ENCODE measurements at places on chromosomes 1 and 21.

- DNase-seq: no peak
Measured at GRCh38 chr1:93723733-93724270, 42.2 kb upstream of the BCAR3 start.

DNA sequence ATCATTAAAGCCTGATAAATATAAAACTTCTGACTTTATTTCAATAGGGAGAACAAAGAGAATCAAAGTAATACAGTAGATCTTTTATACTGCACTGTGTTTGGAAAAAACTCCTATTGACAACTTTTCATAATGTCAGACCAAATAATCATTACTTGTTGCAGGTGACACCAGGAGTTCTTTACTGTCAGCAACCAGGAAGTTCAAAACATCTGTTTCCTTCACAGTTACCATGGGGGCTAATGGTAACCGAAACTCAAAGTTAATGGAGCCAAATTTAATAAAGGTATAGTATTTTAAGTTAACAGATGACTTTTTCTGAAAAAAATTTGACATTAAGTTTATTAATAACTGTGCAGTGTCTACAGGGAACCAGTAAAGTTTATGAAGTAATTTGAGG lies 10.6 kb downstream of the EFCAB7 start:
- no peak for DNase-seq

DNA sequence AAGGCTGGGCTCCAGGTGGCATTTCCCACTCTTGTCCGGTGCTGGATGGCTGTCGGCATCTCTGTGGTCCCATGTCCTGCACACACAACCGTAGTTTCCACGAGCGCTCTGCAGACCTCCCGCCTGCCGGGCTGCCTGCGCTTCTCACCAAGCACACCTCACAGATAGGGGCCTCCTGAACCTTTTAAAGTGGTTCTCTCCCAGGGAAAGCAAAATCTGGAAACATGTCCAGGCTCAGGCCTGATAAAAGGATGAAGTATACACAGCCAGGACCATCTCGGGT lies 46.2 kb downstream of the CAPN9 start:
- no peak for DNase-seq

- no peak for DNase-seq
Measured at GRCh38 chr1:98179151-98179773, 258.4 kb upstream of the DPYD start.

DNA sequence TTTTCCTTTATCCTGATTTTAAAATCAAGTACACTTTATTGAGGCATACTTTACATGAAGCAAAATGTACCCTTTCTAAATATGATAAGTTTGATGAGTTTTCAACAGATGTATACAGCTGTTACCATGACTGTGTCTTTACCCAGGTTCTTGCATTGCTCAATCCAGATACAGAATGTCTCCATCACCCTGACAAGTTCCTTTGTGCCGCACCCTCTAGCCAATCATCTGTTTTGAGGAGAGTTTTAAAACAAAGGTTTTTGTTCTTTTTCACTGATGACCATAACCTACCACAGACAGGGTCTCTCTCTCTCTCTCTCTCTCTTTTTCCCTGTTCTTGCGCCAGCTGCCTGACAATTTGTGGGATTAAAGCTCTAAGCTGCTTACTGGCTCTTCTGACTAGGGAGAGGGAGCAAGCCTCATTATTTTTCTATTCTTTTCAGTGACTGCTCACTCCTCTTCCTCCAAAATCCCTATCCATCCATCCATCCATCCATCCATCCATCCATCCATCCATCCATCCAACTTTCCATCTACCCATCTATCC lies 1.2 kb upstream of the KCNE1 start:
- no peak for DNase-seq

GRCh38 chr1:221992427-221992826 lies 250.5 kb upstream of the DUSP10 start:
- DNase-seq: no peak

GRCh38 chr1:114745291-114745690 lies 12.5 kb downstream of the CSDE1 start:
- DNase-seq: no peak

GRCh38 chr1:177126267-177126666 lies 38.2 kb downstream of the ASTN1 start:
- DNase-seq: no peak

- DNase-seq: peak; percentile 32
Measured at GRCh38 chr1:59013276-59013927, 229.6 kb upstream of the JUN start.

DNA sequence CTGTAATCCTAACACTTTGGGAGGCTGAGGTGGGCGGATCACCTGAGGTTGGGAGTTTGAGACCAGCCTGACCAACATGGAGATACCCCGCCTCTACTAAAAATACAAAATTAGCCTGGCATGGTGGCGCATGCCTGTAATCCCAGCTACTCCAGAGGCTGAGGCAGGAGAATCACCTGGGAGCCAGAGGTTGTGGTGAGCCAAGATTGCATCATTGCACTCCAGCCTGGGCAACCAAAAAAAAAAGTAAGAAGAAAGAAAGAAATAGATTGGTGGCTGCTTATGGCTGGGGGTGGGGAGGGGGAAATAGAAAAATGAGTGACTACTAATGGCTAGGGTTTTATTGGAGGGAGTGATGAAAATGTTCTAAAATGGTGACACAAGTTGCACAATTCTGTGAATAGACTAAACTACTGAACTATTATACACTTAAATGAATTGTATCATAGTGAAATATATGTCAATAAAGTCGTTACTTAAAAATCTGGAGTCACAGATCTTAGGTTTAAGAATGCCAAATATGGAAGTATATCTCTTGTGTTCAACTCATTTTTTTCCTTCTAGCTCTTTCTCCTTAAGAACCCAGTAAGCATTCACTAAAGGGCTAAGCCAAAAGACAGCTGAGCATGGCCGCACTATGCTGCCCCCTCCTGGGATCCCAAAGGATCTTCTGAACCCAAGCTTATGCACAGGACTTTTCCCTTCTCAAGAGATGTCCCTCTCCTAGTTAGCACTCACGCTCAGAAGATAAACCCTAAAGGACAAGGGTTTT lies 3.2 kb upstream of the NPL start:
- peak; percentile 42 for DNase-seq

- no peak for DNase-seq
Measured at GRCh38 chr1:53617851-53618499, 121.0 kb downstream of the GLIS1 start.

GRCh38 chr1:228782662-228783417 lies 47.6 kb downstream of the RHOU start:
- DNase-seq: no peak

DNA sequence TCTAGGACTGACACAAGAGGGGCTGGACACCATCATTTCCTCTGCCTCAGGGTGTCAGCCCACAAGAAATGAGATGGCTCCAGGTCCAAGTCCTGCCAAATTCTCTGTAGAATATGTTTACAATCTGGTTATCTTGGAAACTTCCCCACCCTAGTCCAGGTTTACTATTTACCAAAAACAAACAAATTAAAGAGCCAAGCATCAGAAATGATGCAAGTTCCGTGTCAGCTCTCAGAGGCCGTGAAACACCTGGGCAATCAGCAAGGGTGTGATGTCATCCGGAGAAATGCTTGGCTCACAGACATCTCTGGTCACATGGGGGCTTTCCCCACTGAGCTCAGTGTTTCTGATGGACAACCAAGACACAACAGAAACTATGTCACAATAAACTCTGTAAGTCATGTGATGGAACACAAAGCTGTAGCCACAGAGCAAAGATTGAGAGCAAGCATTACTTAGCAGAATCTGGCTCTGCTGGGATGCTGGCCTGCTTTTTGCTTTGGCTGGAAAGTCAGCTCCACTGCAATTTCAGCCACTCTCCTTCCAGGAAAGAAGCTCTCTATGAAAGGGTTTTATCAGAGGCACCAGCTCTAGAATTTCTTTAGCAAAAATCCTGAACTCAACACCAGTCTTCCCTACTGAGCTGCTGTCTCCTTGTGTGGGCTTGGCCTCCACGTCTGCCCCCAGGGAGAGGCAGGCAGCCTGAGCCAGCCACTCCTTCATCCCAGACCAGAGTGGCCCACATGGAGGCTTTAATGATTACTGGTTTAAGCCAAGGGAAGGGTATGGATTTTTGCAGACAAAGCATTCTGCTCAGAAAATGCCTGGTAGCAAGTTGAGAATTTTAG lies 55.9 kb downstream of the NENF start:
- DNase-seq: no peak

DNA sequence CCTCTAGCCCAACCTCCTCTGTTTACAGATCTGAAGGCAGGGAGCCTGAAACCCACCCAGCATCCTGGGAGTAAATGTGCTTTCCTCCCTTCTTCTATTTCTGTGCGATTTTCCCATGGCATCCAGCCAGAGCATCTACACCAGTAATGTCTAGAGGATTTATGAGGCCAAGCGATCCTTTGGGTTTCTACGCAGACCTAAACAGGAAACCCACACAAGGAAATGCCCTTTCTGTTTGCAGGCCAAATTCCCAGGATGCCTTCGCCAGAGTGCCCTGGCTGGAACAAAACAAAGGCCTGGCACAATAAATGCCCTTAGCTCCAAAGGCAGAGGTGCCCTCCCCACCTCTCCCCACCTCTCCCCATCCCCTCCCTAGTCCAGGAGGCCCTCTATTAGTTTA lies 110.5 kb upstream of the CDC42BPA start:
- peak; percentile 77 for DNase-seq

- DNase-seq: no peak
Measured at GRCh38 chr1:173717238-173717637, 2.5 kb downstream of the KLHL20 start.

DNA sequence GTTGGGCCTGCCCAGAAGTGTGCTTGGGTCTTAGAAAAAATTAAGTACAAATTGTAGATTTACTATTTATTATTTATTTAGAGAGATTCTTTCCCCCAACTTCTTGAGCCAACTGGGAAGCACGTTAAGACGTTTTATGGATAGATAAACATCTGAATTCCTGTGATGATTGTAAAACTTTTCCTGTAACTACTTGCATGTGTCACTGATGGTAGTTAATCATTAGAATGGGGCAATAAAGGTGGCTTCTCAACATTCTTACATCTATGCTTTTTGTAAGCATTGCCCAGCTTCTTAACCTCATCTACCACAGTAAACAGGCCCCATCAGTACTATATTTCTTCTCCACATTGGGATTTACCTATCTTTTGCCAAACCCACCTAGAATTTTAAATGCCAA lies 559.8 kb downstream of the LMO4 start:
- peak; percentile 16 for DNase-seq

GRCh38 chr1:81044708-81045107 lies 756.0 kb upstream of the ADGRL2 start:
- DNase-seq: no peak

DNA sequence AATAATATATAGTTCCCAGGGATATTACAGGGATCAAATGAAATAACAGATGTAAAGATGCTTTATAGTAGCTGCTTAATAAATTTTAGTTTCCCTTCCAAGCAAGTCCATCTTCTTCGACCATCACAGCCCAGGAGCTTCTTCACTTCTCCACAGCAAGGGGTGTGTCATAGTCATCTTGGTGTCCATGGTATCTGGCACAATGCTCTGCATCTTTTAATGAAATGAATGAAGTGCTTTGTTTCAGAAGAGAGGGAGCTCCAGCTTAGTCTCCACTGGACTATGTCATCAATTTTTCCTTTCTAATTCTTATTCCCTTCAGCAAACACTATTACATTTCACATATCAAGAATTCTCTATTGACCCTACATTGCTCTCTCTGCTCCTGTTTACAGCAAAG lies 4.9 kb upstream of the MACF1 start:
- no peak for DNase-seq

DNA sequence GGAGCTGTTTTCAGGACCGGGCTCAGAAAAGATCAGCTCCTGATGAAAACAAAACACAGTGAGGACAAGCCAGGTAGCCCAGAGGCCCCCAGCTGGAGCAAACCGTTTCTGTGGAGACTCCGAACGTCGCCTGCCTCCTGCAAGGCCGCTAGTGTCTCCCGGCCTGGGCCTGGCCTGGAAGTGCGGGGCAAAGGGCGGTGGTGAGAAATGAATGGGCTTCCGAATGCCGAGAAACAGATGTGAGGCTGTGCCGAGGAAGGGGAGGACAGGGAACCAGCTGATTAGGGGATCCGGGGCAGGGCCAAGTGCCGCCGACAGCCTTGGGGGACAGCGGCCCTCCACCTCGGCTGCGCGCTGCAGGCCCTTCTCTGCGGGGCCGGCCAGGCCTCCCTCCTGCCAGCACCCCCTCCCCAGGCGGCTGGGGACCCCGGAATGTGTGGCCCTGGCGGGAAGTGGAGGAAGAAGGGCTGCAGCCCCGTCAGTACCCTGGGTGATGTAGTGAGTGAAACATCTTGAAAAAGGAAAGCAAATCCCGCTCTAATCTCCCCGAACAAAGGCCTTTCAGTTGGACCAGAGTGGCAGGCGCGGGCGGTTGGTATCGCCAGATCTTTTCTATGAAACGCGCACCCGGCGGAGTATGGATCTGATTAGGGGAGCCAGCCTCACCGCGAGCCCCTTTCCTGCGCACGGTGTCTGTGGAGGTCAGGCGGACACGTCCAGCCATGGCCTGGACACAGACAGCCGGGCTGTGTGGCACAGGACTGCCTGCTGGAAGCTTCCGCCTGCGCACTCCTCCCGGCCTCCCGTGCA lies 52.6 kb downstream of the PRDM16 start:
- DNase-seq: no peak

- DNase-seq: no peak
Measured at GRCh38 chr1:84366786-84367185, 31.5 kb upstream of the DNASE2B start.

- no peak for DNase-seq
Measured at GRCh38 chr1:157774412-157774811, 2.5 kb downstream of the FCRL2 start.

GRCh38 chr21:37006486-37007291 lies at the start of gene RIPPLY3:
TSS of gene RIPPLY3 (plus strand) at chr21:37006702. CDS start at chr21:37006773, 71 bp downstream.
- no peak for DNase-seq

DNA sequence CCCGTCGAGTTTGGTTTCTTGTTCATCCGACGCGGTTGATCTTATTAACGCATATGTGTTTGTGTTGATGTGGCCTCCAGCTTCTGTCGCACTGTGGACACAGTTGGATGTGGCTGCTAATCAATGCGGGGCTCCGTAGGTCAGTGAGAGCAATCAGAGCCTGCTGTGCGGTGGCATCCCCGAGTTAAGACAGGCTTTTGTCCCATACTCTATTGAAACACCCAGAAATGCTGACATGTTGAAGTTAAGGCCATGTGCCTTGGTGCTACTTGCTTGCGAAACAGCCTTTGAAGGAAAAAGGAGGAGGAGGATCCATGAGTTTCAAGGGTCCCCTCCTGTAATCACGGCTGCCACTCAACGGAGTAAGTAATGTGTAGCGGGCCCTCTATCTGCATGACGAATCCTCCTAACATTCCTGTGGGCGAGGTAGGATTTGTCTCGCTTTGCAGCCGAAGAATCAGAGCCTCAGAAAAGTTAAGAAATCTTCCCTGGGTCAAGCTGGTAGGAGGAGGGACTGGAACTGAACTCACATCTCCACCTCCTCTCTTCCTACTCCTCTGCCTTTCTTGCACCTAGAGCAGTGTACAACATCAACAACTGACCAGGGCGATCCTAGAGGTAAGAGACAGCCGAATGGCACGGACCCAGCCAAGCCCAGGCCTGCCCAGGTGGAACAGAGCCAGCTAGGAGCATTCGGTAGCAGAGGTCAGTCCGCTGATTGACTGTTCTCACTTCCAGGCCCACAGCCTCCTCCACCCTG lies 19.5 kb downstream of the PDE9A start:
- no peak for DNase-seq

GRCh38 chr1:168771104-168771630 lies 42.2 kb upstream of the DPT start:
- no peak for DNase-seq
